Stimulated activated CD4-positive, alpha-beta T cell treated with anti-CD3 and anti-CD28 coated beads, Interleukin-2, amount 100 ng/mL, for 48 hours (primary cell): ENCODE measurements at places on chromosomes 3 and 15.
A peak's percentile ranks its signal among the peaks of the same experiment; 100 is the strongest.

DNA sequence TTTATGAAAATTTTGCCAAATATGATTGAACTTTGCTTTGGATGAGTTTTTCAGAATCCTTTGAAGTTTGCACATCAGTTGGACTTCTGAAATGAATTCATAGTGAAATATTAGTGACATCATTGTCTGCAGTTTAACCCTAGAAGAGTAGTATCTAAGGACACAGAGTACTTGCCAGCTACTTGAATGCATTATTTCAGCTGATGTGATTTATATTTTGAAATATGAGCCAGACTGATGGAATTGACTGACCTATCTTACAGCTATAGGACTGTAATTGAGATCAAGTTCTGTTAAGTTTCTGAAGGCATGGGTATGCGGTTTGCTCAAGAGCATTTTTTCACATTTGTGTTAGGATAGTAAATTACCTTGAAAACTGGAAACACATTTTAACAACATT is 51.2 kb downstream of the LYSMD4 start:
- DNase-seq, result no peak

- no peak for DNase-seq
These were observed 141.7 kb downstream of the NR1D2 start for GRCh38 chr3:24086617-24087404.

- DNase-seq, result no peak
These were observed 12.2 kb upstream of the IDH2 start for GRCh38 chr15:90114451-90114901.

- DNase-seq, result no peak
These were observed 38.8 kb downstream of the EOGT start for GRCh38 chr3:68974711-68975110.

DNA sequence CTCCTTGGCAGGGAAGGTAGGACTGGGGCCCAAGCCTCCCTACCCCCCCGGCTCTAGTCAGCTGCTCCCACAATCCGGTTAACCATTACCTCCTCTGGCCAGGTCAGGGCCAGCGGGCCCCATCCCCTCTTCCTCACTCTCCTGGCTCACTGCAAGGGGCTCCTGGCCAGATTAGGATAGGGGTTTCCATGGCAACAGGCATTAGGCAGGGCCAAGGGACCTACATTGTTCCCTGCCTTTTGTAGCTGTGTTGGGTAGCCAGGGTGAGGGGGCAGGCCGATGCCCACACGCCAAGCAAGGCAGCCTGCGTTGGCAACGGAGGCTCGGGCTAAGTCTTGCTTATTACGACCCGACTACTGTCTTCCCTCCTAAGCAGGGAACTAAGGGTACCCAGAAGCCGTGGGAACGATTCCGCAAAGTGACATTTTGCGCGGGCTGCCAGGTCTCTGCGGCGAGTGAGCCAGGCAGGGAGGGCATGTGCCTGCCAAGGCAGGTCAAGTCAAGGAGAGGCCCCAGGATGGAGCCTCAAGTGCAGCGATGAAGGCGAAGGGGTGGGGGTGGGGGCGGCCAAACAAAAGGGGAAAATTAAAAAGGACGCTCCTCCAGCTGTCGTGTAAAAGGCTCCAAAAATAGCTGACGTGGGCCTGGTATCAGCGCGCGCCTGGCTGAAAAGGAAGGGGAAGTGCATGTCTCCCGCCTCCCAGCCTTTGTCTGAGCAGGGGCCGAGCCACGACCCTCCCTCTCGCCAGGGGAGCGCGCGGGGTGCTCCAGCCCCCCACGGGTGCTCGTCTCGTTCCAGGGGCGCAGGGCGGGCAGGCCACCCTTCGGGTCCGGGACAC is 919 bp downstream of the IDH2 start:
- no peak for DNase-seq

DNA sequence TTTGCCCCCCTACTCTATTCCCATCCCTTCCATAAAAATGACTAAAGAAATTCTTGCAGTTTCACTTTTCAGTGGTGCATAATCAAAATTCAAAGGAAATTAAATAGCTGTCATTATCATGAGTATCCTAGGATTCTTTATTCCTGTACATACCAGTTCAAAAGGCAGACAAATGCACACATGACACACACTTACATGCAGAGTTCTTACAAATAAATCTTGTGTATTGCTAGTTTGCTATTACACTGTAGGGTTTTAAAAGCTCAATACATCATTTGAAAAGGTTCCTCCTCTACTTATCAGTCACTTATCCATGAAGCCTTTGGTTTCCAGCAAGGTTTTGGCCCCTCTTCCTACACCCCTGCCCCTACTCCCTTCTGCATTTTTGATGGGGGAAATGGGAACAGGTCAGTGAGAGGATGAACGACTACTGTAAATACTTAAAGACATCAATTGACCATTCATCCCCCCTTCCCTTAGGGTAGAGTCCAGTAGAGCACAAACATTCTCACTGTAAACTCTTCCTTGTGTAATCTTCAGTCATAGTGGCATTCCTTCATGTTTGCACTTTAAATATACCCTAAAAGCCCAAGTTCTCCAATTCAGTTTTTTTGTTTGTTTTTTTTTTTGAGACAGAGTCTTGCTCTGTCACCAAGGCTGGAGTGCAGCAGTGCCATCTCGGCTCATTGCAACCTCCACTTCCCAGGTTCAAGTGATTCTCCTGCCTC is 92.6 kb downstream of the SUCLG2 start:
- no peak for DNase-seq

DNA sequence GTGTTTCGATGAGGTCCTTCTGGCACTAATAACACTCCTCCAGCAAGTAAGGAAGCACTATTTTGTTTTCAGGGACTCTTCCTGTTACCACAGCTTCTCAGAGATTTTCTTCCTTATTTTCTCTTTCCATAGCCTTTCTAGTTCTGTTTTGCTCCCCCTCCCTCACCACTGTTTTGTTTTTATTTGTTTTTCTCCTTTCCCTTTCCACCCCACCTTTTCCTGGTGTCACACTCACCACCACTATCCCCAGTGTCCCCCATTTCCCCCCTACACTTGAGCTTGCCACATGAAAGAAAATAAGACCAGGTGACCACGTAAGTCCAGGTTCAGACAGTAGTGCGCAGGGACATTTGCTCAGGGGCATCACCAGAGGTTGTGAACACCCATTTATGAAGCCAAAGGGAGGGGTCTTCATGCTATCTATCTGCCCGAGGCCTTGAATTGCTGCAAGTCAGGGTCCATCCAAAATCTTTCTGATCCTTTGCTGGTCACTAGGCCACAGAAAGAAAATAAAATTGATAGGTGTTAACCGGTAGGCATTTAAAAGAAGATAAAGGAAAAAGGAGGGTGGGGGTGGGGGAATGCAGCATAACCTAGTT is 1.4 kb upstream of the RFTN1 start:
- no peak for DNase-seq

- no peak for DNase-seq
These were observed 103.3 kb downstream of the GOLIM4 start for GRCh38 chr3:167992381-167992780.

GRCh38 chr3:53674582-53674981 is 171.6 kb downstream of the CHDH start:
- no peak for DNase-seq

- DNase-seq, result no peak
These were observed 3.3 kb downstream of the PIK3CA start for GRCh38 chr3:179151474-179151873.

- no peak for DNase-seq
These were observed 198.9 kb upstream of the TOPAZ1 start for GRCh38 chr3:44042772-44043171.

- no peak for DNase-seq
These were observed 323.0 kb upstream of the CDIN1 start for GRCh38 chr15:36256404-36256807.

DNA sequence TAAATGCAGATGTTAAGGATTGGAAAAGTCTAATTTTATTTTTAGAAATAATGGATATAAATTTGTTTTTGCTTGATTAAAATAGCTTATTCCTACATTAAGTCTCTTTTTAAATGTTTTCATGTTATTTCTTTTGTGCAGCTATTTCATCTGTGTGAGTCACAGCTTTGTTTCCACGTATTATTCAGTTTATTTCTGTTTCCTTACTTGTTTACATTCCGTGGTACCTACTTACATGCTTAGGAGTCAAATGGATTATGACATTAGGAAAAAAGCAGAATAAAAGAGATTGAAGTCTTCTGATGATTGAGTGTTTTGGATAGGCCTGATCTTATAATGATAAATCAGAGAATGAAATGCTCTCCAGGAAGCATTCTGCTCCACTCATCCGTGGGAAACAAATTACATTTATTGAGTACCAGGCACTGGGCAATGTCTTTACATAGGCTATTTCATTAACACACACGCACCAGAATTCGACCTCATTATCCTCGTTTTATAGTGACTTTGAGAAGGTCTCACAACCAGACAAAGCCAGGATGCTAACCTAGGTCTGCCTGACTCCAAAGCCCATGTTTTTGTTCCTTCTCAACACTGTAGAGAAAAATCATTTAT is 38.1 kb upstream of the RASA2 start:
- DNase-seq, result no peak

GRCh38 chr3:71400986-71401451 is 182.5 kb downstream of the FOXP1 start:
- DNase-seq, result no peak

DNA sequence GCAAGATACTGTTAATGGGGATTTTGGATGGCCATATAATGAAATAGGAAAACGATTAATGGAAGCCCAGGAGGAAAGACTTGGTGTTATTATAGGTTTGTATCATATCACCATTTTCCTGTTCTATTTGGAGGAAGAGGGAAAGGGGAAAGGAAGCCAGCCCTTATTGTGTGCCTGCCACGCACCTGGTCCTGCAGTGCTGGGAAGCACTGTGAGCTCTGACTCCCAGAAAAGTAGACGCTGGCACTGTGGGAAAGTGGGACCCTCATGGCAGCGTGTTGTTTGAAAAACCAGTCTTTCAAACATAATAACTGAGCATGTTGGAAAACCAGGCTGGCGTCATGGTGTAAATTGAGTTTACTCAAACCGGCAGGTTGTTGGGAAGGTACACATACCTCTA is 22.0 kb downstream of the CGNL1 start:
- no peak for DNase-seq

GRCh38 chr3:3800080-3800455 is 837 bp downstream of the LRRN1 start:
- peak; percentile 2 for DNase-seq

GRCh38 chr3:96538186-96538585 is 276.2 kb upstream of the EPHA6 start:
- no peak for DNase-seq

GRCh38 chr3:102466001-102466400 is 31.2 kb downstream of the ZPLD1 start:
- DNase-seq, result no peak

DNA sequence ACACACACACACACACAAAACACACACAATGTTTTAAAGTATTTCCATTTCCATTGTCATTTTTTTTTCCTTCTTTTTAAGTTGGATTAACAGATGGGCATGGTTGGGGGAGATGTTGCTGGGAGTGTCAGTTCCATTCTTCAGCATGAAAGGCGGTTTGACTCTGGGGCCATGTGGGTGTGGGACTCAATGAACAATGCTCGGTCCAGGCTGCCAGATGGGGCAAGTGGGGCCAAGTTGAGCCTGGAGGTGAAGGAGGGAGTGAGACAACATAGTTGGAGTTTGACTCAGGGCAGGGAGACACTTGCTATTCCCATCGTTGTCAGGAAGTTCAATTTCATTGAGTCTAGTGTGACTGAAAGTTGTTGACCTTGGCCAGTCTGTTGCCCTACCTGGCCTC is 125.3 kb downstream of the TLE3 start:
- no peak for DNase-seq

DNA sequence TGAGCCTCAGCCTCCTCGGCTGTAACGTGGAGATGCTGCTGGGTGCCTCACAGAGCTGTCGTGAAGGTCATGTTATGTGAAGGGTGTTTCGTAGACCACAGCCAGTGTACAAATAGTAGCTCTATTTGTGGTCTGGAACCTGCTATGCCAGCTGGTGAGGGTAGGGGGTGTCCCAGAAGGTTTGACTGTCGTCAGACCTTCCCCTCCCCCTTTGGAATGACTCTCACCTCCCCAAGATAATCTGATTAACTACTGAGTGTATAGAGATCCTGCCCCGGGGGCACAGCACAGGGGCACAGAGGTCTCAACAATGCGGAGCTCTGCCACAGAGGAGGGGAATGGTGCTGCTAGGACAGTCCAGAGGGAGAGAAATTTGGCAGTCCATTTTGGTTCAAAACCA is 20.5 kb downstream of the FGD5 start:
- DNase-seq, result no peak

DNA sequence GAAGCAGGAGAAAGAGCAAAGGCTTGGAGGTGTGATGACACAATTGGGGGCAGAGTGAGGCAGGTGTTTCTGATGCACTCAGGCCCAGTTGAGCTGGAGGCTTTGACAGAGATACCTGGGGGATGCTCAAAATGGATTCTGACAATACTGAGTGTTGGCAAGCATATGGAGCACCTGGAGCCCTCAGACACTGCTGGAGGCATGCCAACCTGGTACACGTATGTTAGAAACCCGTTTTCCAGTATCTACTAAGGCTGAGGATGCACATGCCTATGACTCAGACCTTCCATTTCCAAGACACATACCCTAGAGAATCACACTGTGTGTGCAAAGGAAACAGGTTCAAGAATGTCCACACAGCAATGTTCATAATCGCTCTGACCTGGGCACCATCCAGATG is 58.7 kb downstream of the WNT7A start:
- no peak for DNase-seq

- DNase-seq, result no peak
These were observed 7.4 kb downstream of the PLXND1 start for GRCh38 chr3:129599073-129599472.

DNA sequence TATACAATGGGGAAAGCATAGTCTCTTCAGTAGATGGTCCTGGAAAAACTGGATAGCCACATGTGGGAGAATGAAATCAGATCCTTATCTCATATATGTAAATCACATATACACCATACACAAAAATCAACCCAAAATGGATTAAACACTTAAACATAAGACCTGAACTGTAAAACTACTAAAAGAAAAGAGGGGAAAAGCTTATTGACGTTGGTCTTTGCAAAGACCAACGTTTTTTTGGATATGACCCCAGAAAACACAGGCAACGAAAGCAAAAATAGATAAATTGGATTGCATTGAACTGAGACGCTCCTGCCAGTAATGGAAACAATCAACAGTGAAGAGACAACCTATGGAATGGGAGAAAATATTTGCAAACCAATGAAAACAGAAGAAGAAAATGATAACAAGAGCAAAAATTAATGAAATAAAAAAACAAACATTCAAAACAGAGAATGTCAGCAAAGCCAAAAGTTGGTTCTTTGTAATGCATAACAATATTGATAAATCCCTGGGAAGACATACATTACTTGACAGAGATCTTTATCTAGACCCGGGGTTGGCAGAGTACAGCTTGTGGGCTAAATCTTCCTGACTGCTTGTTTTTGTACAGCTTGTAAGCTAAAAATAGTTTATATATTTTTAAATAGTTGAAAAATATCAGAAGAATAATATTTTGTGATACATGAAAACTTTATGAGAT is 86.9 kb downstream of the NEO1 start:
- DNase-seq, result no peak

DNA sequence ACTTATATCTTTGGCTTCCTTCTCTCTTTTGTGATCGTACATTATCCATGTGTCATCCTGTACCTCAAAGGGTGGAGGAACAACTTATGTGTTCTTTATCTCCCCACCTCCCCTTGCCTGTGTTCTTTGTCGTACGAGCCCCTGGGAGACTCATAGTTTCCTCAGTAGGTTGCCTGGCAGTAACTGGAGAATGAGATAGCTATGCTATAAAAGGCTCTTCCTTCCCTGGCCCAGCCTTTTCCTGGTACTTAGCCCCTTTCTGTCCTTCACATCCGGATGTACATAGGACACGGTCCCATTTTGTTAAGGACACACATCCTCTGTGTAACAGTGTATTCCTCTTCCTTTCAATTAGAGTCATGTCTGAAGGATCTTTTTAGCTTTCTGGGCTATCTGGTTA is 32.1 kb downstream of the PLCL2 start:
- no peak for DNase-seq

GRCh38 chr3:179174898-179175297 is 26.7 kb downstream of the PIK3CA start:
- no peak for DNase-seq
